ENCODE measurements at places on chromosomes 13 and 19.
A peak's percentile ranks its signal among the peaks of the same experiment; 100 is the strongest.

DNA sequence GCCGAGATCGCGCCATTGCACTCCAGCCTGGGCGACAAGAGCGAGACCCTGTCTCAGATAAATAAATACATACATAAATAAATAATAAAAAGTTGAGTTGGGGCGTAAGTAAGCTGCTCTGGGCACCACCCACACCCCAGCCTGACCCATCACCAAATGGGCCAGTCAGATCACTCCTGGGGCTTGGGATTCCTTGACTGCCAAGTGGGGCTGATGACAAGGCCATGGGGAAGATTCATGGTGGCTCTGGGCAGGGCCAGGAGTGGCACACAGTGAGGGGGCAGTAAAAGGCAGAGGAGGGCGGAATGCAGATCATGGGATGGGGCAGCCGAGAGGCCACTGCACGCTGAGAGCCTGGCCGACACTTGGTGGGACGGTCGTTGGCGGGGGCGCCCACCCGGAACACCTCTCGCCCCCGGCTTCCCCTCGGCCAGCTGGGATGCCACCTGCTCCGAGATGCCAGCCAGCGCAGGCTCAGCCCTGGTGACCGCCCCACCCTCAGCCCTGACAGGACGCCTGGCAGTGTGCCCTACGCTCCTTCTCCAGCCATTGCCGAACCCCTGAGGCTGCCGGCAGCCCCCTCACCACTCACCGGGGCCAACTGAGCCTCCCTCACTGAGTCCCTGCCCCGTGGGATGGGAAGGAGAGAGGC is 10.9 kb downstream of the ZNF653 start:
- DNase-seq: no peak

DNA sequence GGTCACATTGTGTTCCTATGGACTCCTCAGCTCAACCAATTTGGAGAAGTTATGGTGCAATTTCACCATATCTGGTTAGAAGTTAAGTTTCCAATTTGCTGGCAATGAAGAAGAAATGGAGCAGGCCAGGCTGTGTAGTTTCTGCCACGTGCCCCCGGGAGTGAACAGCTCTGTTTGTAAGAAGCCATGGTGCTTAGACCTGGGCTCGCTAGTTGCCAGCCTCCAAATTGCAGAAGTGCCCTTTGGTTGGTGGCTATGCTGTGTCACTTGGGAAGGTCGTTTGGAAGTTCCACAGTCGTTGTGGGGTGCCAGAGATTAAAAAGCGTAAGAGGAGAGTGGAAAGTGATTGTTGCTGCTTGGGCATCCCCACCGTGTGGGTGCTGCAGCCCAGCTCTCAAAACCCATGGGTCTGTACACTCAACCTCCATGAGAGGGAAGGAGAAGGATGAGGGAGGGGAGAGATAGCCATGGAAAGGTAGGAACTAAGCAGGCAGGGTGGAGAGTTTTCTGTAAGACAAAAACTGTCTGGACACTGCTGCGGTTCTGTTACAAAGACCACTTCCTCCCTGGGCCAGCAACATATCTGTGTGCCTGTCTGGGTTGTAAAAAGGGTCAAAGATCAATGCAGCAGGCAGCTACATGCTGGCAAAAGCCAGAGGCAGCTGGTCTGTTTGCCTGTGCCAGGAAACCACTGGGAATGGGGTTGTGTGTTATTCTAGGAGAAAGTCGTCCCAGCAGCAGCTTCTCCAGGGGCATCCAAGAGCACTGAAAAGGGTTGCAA is 10.8 kb downstream of the ALOX5AP start:
- no peak for DNase-seq

DNA sequence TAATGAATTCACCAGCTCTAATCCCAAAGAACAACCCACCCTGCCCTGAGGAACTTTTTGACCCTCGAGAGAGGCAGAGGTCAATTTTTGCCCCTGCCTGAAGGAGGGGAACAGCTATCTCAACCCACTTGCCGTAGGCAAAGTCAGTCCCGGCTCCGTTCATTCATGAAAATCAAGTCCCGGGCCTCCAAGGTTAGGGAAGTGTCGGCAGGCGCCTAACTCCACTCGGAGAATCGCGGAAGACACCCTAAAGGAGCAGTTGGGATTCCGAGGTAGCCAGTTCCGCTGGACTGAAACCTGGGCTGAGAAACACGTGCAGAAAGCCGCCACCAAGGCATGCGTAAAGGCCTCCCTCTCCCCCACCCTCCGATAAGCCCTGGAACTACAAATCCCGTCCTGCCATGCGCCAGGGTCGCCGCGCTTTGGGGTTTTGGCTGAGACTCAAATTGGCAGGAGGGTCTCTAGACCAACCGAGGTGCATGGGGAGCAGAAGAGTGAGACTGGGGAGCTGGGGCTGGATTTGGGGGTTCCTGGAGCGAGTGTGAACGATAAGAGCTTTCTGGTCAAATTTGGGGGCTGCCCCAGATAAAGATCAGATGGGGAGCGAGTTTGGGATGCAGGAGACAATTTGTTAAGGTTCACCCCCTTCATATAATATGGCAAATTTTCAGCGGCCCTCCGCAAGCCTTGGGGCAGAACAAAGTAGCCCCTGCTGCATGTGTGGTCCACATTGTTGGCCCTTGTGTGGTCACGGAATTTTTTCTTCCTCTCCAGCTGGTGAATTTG is at the start of gene TNPO2:
Gene TNPO2 (minus strand): TSS at position 292 of the 786 bp plus-strand sequence. CDS start 2,955 bp downstream, outside the sequence.
- DNase-seq: peak; percentile 62

- no peak for DNase-seq
Observed at GRCh38 chr13:21837841-21838551, 167.1 kb downstream of the FGF9 start.

GRCh38 chr13:35841060-35841521 is 290.1 kb downstream of the DCLK1 start:
- no peak for DNase-seq
